ENCODE measurements at places on chromosomes 3 and 15. TPM values are rescaled to one million over a fixed set of nuclear protein-coding genes. Genes with fewer than 3 reads are reported as not detected.

The CLDN16 gene
- 0.15 TPM for polyA plus RNA-seq

The INAFM2 gene
- polyA plus RNA-seq, result 14.6 TPM

The RASGRP1 gene
- 2.9 TPM for polyA plus RNA-seq

The SYNPR gene
- 0.87 TPM for polyA plus RNA-seq

The CLDN18 gene
- polyA plus RNA-seq, result 4.1 TPM

The ITIH3 gene
- 5.3 TPM for polyA plus RNA-seq

The PLIN1 gene
- 0.34 TPM for polyA plus RNA-seq

The CRYGS gene
- 4.9 TPM for polyA plus RNA-seq

The ADCY5 gene
- 10.6 TPM for polyA plus RNA-seq

The TPRG1 gene
- 0.64 TPM for polyA plus RNA-seq

The MGLL gene
- polyA plus RNA-seq, result 22.8 TPM

The GUCA1C gene
- polyA plus RNA-seq, result not detected

GRCh38 chr3:177905173-177906125 lies 630.8 kb upstream of the KCNMB2 start:
- H3K36me3 ChIP-seq, result no peaks in the 10 kb centered on the region
- H3K27ac ChIP-seq, result no peak overlapping the region
- DNase-seq, result no peak
- no peaks in the 10 kb centered on the region for H3K27me3 ChIP-seq
- H3K4me3 ChIP-seq, result no peak overlapping the region

- no peaks in the 10 kb centered on the region for H3K27me3 ChIP-seq
- H3K4me3 ChIP-seq, result no peak overlapping the region
- peaks cover 31% of the 10 kb centered on the region for H3K4me1 ChIP-seq
- peak overlapping the region; percentile 67 for H3K27ac ChIP-seq
Observed at GRCh38 chr3:187292631-187293515, 1.3 kb upstream of the MASP1 start.

DNA sequence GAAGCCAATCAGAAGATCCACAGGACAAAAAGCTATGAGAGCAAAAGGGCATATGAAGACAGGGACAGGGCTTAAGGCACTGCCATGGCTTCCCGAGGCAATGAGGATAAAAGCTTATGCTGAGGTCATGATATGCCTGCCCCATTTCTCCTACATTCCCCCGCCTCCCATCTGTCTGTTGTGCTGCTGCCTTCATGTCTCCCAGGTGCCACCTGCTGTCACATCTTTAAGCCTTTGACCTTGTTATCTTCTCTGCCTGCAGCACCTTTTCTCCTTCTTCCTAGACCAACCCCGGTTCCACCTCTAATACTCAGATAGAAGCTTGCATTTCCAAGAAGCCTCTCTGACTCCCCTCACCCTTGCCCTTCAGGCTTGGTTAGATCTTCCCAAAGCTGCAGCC lies 213.8 kb downstream of the ARRDC4 start:
- H3K4me3 ChIP-seq, result no peak overlapping the region
- H3K27ac ChIP-seq, result no peak overlapping the region
- no peaks in the 10 kb centered on the region for H3K36me3 ChIP-seq

DNA sequence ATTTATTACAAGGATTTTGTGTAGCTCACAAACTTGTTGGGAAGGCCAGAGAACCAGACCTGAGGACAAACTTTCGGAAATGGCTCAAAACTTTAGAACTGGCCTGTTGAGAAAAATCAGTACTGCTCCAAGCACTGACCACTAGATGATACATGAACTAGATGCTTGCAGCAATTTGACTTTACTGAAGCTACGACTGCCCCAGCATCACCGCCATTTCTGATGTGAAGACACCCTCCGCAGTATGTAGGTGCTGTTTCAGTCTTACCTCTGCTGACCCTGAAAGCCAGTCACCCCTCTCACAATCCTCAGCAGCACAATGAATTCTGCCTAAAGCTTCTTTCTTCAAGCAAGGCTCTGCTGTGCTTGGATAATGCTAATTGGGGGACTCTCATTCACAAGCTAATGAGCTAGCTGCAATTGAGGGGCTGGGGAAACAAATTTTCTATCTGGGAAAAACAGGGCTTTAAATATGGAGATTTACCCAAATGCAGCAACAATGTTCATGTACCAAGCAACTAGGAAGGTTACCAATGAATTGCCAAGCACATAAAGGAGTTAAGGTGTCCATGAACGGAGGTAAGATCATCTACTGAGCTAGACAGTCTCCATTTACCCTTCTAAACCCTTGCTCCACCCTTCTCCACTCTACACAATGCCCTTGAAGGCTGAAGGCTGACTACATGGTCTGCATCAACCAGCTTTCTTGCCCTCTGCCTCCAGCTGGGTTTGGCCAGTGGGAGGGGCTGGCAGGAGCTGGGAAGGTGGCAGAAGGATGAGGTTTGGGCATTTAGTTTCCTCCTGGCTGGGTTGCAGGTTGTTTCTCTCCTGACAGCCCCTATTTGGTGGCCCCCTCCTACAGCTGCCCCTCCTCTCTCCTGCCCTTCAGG lies 53.2 kb upstream of the FSTL1 start:
- H3K27me3 ChIP-seq, result no peaks in the 10 kb centered on the region
- no peak overlapping the region for H3K27ac ChIP-seq
- H3K4me3 ChIP-seq, result no peak overlapping the region
- H3K4me1 ChIP-seq, result no peaks in the 10 kb centered on the region
- DNase-seq, result no peak

- H3K27me3 ChIP-seq, result no peaks in the 10 kb centered on the region
- DNase-seq, result no peak
- no peaks in the 10 kb centered on the region for H3K4me1 ChIP-seq
- H3K36me3 ChIP-seq, result no peaks in the 10 kb centered on the region
- H3K4me3 ChIP-seq, result no peak overlapping the region
Observed at GRCh38 chr15:33517944-33518343, 207.2 kb downstream of the RYR3 start.

DNA sequence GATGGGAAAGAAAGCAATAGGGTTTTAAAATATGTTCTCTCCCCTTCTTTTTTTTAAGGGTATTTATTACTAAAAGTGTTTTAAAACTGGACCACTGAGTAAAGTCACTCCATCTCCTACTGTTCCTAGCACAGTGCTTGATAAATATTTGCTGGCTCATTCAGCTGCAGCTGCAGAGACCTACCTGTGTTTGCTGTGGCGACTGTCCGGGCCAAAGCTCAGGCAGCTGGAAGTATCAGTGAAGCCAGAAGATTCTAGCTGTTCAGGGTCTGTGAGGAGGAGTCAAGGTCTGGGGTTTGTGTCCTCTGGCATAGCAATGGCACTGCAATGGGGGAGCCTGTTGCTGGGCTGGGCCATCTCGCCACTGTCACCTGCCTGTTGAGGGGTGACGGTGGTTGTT lies 109.9 kb downstream of the RPLP1 start:
- peaks cover 22% of the 10 kb centered on the region for H3K27me3 ChIP-seq
- no peak overlapping the region for H3K4me3 ChIP-seq
- peak; percentile 74 for DNase-seq

GRCh38 chr3:66401157-66401550 lies 99.7 kb downstream of the LRIG1 start:
- no peak overlapping the region for H3K4me3 ChIP-seq
- peaks cover 5% of the 10 kb centered on the region for H3K4me1 ChIP-seq
- no peak overlapping the region for H3K27ac ChIP-seq
- no peak for DNase-seq
- H3K27me3 ChIP-seq, result no peaks in the 10 kb centered on the region

GRCh38 chr15:99110581-99111320 lies 5.9 kb downstream of the SYNM start:
- H3K27ac ChIP-seq, result no peak overlapping the region
- no peak for DNase-seq
- peaks cover 5% of the 10 kb centered on the region for H3K36me3 ChIP-seq

GRCh38 chr15:99425657-99426301 lies 140.0 kb upstream of the MEF2A start:
- no peak for DNase-seq
- no peak overlapping the region for H3K4me3 ChIP-seq
- no peaks in the 10 kb centered on the region for H3K36me3 ChIP-seq
- H3K27me3 ChIP-seq, result peaks cover 2% of the 10 kb centered on the region
- H3K27ac ChIP-seq, result no peak overlapping the region
- peaks cover 3% of the 10 kb centered on the region for H3K4me1 ChIP-seq

DNA sequence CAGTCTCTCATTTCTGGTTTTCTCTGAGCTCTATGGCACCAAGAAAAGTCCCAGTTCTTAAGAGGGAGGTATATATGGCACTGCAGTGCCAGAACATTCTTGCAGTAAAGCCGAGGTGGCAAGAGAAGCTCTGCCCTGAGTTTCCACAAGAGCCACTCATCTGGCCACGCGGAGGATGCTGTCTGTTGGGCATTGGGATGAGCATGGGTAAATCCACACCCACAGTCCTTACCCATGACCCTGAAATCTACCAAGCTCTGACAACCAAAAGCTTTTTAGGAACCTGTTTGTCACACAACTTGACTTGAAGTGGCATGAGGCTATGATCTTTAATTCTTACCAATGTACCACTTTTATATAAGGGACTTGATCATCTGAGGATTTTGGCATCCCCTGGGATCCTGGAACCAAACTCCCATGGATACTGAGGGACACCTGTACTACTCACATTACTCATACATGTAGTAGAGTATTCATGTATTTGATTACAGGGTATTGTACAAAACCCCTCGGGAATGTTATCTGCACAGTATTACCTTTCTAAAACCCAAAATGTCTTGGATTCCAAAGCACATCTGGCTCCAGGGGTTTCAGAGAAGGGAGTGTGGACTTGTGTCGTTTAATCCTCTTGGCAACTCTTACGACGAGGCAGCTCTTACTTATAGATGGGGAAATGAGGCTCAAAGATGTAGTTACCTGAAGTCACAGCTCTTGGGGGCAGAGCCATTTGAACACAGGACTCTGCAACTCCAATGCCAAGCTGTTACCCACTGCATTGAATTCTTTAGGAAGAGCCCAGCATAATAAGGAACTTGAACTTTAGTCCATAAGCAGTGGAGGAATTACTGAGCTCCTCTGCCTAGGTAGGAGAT lies 8.8 kb downstream of the RPL32 start:
- no peak for DNase-seq
- H3K27ac ChIP-seq, result no peak overlapping the region
- peaks cover 71% of the 10 kb centered on the region for H3K36me3 ChIP-seq

GRCh38 chr3:197583371-197583770 lies 27.6 kb upstream of the BDH1 start:
- peaks cover 16% of the 10 kb centered on the region for H3K4me1 ChIP-seq
- H3K4me3 ChIP-seq, result no peak overlapping the region
- H3K27me3 ChIP-seq, result no peaks in the 10 kb centered on the region
- DNase-seq, result no peak
- H3K36me3 ChIP-seq, result no peaks in the 10 kb centered on the region
- H3K27ac ChIP-seq, result no peak overlapping the region

DNA sequence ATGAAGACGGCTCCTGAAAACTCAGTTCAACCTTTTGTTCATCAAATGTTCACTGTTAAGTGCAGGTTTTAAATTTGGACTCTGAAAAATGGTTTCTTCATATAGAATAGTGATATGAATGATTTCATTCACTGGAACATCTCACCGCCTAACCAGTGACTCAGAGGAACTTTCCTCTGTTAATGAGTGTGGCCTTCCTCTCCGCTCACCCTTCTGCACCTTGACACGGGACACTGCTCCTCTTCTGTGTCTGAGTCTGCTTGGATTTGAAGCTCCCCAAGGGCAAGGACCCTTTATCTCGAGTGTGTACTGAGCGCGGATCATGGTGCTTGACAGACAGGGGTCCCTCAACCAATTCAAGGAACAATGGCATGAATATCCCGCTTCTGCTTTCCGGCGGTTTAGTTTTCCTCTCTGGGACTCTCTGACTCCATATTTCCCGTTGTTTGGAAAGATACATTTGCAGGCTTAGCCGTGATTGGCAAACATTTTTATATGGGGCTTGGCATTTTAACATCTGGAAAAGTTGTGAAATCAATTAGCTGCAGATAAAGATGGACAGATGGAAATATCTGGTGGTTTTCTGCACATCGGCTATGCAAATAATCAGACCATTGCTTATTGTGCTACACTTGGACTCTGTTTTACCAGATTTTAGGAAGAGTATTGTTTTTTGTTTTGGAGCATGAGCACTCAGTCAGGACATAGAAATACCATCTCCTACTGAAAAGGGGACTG lies 20.9 kb downstream of the KBTBD8 start:
- no peak overlapping the region for H3K27ac ChIP-seq
- H3K4me3 ChIP-seq, result no peak overlapping the region
- no peaks in the 10 kb centered on the region for H3K27me3 ChIP-seq
- peaks cover 5% of the 10 kb centered on the region for H3K4me1 ChIP-seq

DNA sequence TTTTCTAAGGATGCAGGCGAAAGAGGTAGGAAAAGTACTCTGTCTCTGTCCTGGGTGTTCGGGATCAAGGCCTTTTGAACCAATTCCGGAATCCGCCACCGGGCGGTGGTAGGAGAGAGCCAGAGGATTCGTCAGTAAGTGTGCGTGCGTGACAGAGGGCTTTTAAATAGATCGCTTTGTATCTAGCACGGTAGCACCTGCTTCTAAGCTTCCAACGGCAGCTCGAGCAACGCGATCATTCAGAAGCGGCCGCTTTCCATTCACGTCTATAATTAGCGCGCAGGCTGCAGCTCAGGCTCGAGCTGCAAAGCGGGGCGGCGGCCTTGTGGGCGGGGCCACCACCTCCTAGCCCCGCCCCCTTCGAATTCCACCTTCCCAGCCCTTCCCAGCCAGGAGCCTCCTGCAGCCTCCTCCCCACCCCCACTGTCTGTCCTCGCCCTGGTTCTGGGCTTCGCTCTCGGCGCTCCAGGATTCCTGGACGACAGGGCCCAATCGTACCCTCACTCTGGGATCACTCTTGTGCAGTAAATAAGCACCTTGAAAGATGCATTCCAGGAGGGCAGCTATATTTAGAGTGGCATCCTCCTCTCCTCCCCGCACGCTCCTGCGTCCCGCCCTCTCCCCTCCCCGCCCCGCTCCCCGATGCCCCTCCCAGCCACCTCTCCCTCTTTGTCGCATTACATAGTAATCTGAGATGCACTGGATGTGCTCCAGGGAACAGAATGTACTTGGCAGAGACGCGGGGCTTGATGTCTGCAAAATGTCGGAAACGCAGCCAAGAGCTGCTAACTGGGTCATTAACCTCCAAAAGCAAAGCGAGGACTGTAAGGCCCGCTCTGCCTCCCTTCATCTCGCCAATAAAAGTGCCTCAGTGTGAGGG lies 224.1 kb upstream of the TPRG1 start:
- H3K27me3 ChIP-seq, result no peaks in the 10 kb centered on the region
- H3K4me3 ChIP-seq, result peak overlapping the region; percentile 48
- no peaks in the 10 kb centered on the region for H3K36me3 ChIP-seq
- peak overlapping the region; percentile 62 for H3K27ac ChIP-seq

DNA sequence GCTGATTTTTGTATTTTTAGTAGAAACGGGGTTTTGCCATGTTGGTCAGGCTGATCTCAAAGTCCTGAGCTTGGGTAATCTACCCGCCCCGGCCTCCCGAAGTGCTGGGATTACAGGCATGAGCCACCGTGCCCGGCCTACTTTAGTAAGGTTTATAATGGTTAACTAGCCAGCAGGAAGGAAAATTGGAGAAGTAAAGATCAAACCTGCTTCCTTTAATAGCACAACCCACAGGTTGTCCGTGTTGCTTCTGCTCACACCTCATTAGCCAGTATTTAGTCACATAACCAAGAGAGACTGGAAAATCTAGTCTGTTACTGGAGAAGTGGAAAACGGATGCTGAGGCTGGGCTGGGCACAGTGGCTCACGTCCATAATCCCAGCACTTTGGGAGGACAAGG lies 51.9 kb upstream of the TBL1XR1 start:
- H3K27ac ChIP-seq, result no peak overlapping the region
- DNase-seq, result no peak

- H3K27me3 ChIP-seq, result no peaks in the 10 kb centered on the region
- H3K27ac ChIP-seq, result no peak overlapping the region
- no peaks in the 10 kb centered on the region for H3K4me1 ChIP-seq
- no peak for DNase-seq
- no peak overlapping the region for H3K4me3 ChIP-seq
- peaks cover 2% of the 10 kb centered on the region for H3K36me3 ChIP-seq
Observed at GRCh38 chr3:4735243-4735642, 242.1 kb downstream of the ITPR1 start.

GRCh38 chr15:75842722-75843677 lies at the start of gene UBE2Q2:
Gene UBE2Q2, plus strand, starts transcription at chr15:75843447. Its CDS starts 220 bp downstream, at chr15:75843667.
- no peaks in the 10 kb centered on the region for H3K36me3 ChIP-seq
- peaks cover 12% of the 10 kb centered on the region for H3K4me1 ChIP-seq
- DNase-seq, result peak; percentile 70
- H3K4me3 ChIP-seq, result peak within 1 kb of the TSS; percentile 82
- H3K27me3 ChIP-seq, result peaks cover 18% of the 10 kb centered on the region
